Putamen (tissue), 1 donor: ENCODE measurements at places on chromosomes 6 and 20.

- DNase-seq: no peak
Measured at GRCh38 chr20:35947489-35947888, 6.8 kb downstream of the SCAND1 start.

GRCh38 chr6:156009656-156010055 lies 554.0 kb upstream of the NOX3 start:
- DNase-seq: no peak

DNA sequence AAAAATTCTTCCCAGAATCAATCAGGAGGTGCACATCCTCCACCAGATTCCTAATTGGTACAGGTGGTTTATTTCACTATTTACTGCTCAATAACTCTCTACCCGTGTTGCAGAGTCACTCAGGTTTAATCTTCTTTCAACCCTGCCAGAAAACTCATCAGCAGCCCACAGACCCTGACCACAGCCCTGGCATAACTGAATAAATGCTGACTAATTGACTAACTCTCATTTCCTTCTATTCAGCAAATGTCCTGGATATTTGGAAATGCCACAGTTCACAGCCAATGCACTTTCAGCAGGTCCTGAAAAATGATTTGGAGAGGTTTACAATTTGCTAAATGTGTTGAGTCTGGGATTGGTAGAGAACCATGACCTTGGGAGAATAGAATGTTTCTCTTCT lies 62.3 kb downstream of the TRMT6 start:
- no peak for DNase-seq

- no peak for DNase-seq
Measured at GRCh38 chr20:23641936-23642751, 4.4 kb upstream of the CST3 start.

- DNase-seq: no peak
Measured at GRCh38 chr6:11492464-11493290, 44.9 kb upstream of the TMEM170B start.

DNA sequence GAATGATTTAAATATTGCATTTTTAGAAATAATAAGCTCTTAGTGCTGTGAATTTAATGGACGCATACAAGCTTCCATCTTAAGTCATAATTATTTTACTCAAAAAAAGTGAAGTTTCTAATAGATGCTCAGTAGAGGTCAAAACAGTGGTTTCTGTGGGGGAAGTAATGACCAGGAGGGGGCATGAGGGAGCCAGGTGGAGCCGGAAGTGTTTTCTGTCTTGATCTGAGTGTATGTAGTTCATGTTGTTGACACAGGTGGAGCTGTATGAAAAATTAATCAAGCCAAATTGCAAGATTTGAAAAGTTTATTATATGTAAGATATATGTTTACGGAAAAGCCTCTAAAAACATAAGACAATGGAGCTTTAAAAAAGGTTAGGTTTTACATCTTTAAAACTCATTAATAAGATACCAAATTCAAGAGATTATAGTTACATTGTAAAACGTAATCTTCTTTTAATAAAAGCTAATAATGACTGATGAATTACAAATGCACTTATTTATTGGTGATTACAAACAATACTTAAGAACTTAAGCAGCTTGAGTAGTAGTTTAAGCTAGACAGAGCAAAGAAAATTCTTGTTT lies 68.0 kb downstream of the PLAGL1 start:
- DNase-seq: no peak

DNA sequence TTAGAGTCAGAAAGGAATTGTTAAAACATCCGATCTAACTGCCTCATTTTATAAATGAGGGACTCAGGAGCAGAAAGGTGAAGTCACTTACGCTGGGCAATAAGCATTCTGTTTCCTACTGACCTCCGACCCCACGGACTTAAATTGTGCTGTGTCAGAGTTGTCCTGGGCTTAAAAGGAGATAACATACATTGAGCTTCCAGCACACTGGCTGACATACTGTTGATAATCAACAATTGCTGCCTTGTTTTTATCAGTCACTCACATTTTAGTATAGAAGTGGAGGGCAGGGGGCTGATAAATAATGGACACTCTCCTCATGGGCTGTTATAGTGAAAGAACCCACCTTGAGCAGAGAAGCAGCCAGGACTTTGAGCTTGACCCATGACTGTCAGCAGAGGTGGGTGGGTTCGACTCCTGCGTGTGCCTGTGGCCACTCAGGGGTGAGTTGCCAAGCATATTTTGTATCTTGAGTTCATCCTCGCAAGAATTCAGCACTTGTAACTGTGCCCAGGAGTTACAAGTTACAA lies 166.5 kb upstream of the JARID2 start:
- DNase-seq: no peak

GRCh38 chr6:101118136-101118396 lies 236.9 kb upstream of the ASCC3 start:
- DNase-seq: no peak

- DNase-seq: no peak
Measured at GRCh38 chr6:108179741-108180140, 13.9 kb downstream of the NR2E1 start.

DNA sequence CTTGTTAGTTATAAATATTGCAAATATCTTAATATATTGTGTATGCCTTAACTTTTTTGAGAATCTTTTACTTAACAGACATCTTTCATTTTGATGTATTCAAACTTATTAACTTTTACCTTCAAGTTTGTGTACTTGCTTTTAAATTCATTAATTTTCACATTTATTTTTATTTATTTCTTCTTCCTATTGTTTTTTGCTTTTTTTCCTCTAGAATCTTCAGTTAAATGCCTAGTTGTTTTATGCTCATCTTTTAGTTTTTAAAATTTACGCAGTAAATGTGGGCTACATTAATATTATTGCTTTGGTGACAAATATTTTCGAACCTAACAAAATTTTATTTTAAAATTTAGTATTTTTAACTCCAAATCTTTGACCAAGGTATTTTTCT lies 89.0 kb downstream of the TNFAIP3 start:
- no peak for DNase-seq

DNA sequence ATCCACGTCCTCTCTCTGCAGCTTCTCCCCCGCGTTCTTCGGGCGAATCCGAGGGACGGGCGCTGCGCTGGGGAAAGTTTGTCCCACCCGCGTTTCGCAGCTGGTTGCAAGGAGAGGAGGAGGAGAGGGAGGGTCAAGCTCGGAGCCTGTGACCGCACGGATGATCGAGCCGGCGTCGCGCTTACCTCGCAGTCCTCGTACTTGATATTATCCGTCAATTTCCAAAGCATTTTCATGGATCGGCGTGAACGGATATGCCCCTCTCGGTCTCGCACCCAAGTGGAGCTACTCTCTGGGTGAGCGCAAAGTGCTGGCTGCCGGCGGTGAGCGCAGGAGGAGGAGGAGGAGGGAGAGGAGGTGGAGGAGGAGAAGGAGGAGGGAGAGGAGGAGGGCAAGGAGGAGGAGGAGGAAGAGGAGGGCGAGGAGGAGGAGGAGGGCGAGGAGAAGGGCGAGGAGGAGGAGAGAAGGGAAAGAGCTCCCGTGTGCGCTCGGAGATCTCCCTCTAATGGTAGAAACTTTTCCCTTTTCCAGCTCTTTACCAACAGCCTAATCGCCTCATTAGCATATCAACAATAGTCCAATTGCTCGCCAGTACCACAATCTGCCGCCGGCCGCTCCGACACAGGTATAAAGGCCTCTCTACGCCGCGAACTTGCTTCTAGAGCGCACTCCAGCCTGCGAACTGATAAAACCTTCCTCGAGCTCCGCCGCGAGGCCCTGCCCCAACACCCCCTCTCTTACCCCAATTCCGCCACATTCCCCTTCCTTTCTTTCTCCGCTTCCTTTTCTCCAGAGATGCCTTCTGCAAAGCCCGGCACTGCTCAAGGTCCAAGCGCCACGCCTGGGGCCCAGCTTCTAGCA lies at the start of gene TFAP2A:
Gene TFAP2A (minus strand): TSS at position 319 of the 861 bp plus-strand sequence. CDS start 83 bp downstream, at position 236.
- DNase-seq: no peak
